ENCODE measurements at places on chromosomes 6 and 20.
A peak's percentile ranks its signal among the peaks of the same experiment; 100 is the strongest.

- no peak for DNase-seq
Measured at GRCh38 chr6:52696418-52696817, 25.5 kb downstream of the TMEM14A start.

DNA sequence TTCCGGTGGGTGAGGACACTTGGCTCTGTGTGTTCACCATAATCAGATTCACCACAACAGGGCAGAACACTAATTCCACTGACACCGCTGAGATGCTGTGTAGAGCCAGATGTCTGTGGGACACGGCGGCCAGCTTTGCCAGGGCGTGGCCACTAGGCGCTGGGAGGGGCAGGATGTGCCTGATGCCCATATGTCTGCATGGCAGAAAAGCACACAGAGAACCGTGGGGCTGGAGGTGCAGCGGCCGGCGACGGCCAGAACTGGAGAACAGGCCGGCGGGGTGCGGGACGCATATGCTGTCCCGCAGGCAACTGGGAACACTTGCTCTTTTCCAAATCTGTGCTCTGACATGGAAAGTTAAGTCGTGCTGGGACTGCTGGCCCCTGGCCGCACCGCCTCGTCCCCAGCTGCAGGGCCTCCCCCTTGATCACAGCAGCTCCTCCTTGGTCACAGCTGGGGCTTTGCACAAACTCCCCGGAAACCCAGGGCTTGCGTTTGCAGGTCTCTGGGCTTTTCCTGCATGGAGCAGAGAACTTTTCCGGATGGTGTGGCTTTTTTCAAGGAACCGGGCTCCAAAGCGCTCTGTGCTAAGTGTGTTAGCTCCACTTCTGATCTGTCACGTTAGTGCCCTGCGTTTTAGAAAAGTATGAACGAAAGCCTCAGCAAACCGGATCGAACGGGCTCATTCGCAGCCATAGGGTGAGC, 31.1 kb downstream of the NTSR1 start:
- DNase-seq = peak; percentile 41

DNA sequence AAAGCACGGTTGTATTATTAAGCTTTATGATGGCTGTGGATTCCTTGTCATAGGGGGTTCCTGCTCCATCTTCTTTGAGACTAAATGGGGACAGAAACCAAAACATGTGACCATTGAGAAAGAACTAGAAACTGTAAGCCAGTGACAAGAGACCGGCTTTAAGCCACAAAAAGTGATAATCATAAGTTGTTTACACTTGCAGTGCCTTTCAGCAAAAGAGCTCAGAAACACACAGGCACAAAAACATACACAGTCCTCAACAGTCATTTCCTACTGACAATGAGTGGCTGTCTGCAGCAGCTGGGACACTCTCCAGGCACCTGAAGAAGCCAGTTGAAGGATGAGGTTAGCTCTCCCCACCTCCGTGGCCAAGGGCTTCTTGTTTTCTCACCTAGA, 20.0 kb upstream of the UBE2J1 start:
- no peak for DNase-seq

DNA sequence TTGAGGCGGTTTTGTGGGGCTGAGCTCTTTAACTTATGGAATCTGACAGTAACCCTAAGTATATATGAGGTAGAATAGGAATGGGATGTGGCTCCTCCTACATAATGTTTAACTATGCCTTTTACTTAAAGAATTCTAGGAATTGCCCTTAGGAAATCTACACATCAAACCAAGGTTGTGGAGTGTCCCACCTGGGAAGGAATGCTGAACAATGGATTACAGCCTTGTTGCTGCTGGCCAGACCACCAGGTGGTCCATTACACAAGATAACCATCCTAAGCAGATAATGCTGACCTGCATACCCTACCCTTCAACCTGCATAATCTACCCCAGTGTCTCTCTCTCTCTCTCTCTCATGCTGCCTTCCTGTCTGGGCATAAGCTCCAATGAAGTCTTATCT, 35.0 kb upstream of the SLC22A16 start:
- DNase-seq = no peak

DNA sequence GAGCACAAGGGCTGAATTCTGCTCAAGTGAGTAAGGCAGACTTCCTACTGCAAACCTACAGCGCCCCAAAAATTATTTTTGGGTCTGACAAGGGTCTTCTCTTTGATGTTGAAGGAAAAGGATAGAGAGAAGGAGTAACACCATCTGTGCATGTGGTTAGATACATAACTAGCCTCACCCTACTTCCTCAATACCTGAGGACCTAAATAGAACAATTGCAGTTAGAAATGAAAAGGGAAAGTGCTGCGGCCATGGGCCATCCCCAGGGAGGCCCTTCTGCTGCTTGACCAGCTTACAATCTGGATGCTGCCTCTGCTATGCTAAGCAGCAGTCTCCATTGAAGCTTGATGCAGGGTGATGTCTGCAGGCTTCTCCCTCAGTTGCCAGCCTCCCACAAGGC, 63.2 kb upstream of the ARMH2 start:
- no peak for DNase-seq
